Gastrocnemius medialis (tissue), 4 donors: ENCODE measurements at places on chromosomes 7 and 10. TPM values are rescaled to one million over a fixed set of nuclear protein-coding genes. Genes with fewer than 3 reads are reported as not detected.

DNA sequence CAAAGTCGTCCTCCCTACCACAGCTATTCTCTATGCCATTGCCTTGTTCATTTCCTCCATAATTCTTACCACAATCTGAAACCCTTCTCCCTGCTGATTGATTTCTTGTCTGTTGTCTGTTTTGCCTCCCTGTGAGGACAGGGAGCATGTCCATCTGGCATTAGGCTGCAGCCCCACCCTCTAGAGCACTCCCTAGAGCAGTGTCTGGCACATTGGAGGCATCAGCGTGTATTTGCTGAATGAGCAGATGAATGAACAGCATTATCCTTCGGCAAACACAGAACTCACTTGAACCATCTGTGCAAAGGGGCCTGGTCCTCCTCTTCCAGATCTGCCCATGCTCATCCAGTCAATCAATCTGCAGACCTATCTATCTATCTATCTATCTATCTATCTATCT lies 5.1 kb upstream of the DMBT1 start:
- no peaks in the 10 kb centered on the region for H3K27me3 ChIP-seq
- H3K4me1 ChIP-seq: no peaks in the 10 kb centered on the region
- DNase-seq: no peak
- H3K4me3 ChIP-seq: no peak overlapping the region
- no peak overlapping the region for H3K27ac ChIP-seq
- no peaks in the 10 kb centered on the region for H3K36me3 ChIP-seq

- H3K4me1 ChIP-seq: no peaks in the 10 kb centered on the region
- no peak for DNase-seq
- H3K4me3 ChIP-seq: no peak overlapping the region
- no peaks in the 10 kb centered on the region for H3K36me3 ChIP-seq
- no peak overlapping the region for H3K27ac ChIP-seq
Measured at GRCh38 chr10:69102440-69102839, 14.5 kb downstream of the SRGN start.

- peak; percentile 61 for DNase-seq
- H3K4me3 ChIP-seq: peak within 1 kb of the TSS; percentile 89
Measured at GRCh38 chr10:3784510-3785250, at the start of gene KLF6. Gene KLF6, minus strand, starts transcription at chr10:3785209. Its CDS starts 195 bp downstream, at chr10:3785014.

DNA sequence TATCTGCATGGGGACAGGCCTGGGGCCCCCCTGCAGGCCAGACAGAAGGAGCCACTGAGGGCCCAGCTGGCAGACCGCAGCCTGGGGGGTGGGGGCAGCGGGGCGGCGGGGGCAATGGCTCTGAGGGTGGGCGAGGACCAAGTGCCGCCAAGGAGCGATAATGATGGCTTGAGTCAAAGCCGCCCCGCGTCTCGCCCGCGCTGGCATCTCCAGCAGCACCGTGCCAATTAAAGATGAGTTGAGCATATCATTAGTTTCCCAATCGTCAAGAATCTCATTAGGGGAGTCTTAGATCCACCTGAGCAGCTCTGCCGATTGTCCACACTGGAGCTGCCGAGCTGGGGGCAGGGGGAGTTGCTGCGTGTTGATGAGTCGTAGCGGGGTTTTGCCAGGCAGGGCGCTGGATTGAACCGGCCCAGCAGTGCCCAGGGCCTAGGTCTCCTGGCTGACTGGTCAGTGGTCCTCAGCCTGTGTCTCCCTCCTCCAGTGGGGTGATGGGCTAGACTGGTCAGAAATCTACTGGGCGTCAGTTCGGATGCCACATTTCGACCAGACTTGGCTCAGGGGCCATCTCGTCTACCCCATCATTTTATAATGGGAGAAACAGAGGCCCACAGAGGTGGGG lies 41.0 kb upstream of the PSMG3 start:
- H3K4me3 ChIP-seq: no peak overlapping the region
- peaks cover 6% of the 10 kb centered on the region for H3K27me3 ChIP-seq
- no peaks in the 10 kb centered on the region for H3K4me1 ChIP-seq
- no peak for DNase-seq
- no peaks in the 10 kb centered on the region for H3K36me3 ChIP-seq
- no peak overlapping the region for H3K27ac ChIP-seq

The FAM237B gene
- total RNA-seq: not detected

DNA sequence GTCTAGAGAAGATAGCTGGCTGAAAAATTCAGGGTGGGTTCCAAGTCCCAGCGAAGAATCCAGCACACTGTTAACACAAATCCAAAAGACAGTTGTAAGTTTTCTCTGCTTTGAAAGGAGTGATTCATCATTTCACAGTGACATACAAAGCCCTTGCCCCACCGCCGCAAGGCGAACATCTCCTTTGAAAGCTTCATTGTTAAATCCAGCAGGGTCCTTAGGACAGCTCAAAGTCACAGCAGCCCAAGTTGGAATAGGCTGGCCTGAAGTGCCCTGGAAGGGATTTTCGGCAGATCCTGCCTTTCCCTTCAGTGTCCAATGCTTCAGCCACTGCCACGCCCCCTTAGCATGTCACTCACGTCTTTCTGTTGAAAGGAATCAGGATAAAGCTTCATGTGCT lies 526.1 kb downstream of the CALN1 start:
- no peak for DNase-seq
- no peak overlapping the region for H3K27ac ChIP-seq
- no peaks in the 10 kb centered on the region for H3K36me3 ChIP-seq
- no peak overlapping the region for H3K4me3 ChIP-seq
- H3K27me3 ChIP-seq: no peaks in the 10 kb centered on the region

- peaks cover 40% of the 10 kb centered on the region for H3K36me3 ChIP-seq
- DNase-seq: no peak
- H3K27me3 ChIP-seq: no peaks in the 10 kb centered on the region
- no peak overlapping the region for H3K27ac ChIP-seq
- no peak overlapping the region for H3K4me3 ChIP-seq
Measured at GRCh38 chr7:6606866-6607583, 8.4 kb upstream of the ZNF853 start.

GRCh38 chr10:115654961-115655360 lies 561.8 kb downstream of the ATRNL1 start:
- no peak for DNase-seq
- H3K4me1 ChIP-seq: no peaks in the 10 kb centered on the region
- no peaks in the 10 kb centered on the region for H3K36me3 ChIP-seq

DNA sequence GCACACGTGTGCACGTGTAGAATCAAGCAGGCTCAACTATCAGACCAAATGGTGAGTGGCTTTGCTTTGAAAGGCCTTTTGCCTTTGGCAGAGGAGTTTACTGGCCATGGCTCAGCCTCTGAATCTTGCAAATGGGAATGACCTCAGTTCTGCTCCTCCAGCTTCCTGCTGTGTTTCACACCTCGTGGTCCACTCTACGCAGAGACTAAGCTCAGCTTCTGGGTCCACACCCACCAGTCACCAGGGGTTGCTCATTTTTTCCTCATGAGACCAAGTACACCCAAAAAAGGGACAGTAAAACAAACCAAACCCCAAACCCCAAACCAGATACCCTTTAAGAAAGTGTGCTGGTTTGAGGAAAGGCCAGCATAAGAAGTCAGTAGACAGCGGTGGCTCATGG lies 236.4 kb downstream of the DNAJB6 start:
- no peak overlapping the region for H3K27ac ChIP-seq
- no peaks in the 10 kb centered on the region for H3K27me3 ChIP-seq
- no peaks in the 10 kb centered on the region for H3K4me1 ChIP-seq
- no peak overlapping the region for H3K4me3 ChIP-seq
- DNase-seq: no peak

The GNAI1 gene
- 13.0 TPM for total RNA-seq

The PLCE1 gene
- total RNA-seq: 3.8 TPM
